ENCODE measurements at places on chromosomes 16 and 17.

DNA sequence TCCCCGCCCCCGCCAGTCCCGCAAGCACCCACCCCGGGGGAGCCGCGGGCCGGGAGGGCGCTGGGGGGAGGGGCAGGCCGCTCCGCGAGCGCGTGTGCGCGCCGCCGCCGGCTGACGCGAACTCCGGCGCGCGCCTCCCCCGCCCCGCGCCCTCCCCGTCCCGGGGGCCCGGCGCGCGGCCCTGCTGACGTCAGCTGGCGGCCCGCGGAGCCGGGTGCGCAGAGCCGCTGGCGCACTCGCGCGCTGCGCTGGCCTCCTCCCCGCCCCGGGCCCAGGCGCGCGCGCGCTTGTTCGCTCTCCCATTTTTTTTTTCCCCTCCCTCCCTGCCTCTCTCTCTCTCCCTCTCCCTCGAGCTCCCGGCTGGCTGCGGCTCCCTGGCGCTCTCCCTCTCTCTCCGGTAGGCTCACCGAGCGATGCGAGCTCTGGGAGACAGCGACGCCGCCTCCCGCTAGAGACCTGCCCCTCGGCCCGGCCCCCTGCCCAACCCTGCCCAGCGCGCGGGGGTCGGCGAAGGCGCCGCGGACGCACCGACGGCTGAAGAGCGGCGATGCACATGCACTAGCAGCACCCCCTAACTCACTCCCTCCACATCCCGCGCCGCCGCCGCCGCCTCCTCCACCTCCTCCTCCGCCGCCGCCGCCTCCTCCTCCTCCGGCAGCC, at the start of gene GNAO1:
GNAO1 (plus strand) TSS at position 334 of the 660 bp plus-strand sequence. CDS start 747 bp downstream, outside the sequence.
- DNase-seq = peak; percentile 65

- no peak for DNase-seq
These were observed 32.2 kb downstream of the ELAC2 start for GRCh38 chr17:12985431-12986293.

DNA sequence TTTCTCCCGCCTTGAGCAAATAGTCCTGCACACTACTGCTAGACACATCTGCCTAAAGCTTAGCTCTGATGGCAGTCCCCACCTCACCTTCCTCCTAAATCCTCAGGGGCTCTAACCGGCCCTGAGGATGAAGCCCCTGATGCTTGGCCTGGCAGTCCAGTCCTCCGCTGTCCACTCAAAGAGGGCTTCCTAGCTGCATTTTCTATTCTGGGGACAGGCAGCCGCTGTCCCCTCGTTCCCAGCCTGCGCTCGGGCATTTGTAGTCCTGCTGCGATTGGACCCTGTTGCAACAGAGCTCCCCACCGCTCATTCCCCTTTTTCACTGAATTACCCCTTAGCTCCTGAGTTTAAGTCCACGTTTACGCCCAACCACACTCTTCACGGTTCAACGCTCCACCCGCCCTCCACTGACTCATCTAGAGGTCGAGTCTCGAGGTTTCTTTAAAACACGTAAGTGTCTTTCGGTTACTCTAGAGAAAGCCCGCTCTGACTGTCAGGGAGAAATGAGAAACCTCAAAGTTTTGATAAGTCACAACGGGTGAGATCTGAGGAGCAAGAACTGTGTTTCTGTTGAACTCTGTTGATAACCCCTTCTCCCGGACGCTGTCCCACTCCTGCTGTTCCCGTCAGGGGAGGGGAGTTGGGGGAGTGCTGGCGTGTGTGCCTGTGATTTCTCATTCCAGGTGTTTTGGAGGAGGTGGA, 4.5 kb downstream of the CCR7 start:
- DNase-seq = peak; percentile 91

DNA sequence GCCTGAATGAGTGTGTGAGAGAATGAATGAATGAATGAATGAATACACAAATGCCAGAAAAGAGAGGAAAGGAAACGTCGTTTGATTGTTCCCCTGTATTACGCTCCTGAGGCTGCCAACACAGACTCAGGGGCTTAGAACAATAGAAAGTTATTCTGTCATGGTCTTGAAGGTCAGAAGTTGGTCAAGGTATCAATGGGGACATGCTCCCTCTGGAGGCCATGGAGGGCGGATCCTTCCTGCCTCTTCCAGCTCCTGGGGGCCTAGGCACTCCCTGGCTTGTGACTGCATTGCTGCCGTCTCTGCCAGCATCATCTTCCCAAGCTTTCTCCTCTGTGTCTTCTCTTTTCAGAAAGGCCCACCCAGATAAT, 1.5 kb upstream of the SLC38A8 start:
- no peak for DNase-seq

DNA sequence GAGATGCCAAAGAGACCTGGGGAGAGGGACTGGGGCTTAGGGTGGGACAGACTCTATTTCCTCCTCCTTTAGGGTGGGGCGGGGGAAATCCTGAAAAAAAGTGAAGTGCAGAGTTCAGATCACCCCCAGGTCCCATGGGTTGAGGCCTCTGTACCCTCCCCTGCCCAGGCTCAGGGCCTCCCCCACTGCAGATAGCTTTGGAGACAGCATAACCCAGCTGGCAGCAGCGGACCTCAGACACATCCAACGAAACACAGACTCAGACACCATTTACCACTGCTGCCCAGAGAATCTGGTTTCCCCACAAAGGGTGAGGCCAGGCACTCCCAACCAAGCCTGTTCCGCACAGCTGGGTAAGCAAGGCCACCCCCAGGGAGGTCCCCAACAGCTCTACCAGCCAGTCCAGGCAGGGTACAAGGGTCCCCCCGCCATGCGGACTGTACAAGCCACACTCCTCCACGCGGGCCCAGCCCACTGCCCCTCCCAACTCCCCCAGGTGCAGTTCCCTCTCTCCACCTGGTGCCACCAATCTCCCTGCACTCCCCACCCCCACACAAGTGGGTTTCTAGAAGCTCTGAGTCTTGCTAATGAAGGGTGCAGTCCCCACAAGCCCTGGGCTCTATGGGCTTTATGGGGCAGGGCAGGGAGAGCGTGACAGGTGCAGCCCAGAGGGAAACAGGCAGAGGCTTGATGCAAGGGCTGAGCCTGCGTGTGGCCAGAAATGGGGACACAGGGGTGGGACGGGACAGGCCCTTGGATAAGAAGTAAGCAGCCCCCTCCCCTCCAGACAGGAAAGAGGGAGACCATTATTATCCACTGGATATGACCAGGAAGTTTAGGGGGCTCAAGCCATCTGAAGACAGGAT, 8.9 kb downstream of the RHBDF2 start:
- peak; percentile 37 for DNase-seq
